ENCODE measurements at places on chromosomes 3 and 15.

DNA sequence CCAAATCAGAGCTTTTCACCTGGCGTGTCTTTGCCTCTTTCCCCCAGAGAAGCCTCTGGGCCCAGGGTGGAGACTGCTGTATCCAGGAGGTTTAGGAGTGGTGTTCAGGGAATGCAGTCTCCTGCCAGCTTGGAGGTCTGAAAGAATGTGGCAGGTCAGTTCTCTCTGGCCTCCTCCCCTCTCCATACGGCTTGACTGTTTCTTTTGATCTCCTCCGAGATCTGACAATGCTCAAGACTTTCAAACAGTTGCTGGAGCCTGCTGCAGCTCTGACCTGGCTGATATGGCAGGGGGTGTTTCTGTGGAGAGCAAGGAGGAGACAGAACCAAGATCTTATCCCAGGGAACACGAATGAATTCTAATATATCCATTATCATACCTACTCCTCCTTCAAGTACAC lies 24.7 kb upstream of the TM4SF4 start:
- no peak for DNase-seq

DNA sequence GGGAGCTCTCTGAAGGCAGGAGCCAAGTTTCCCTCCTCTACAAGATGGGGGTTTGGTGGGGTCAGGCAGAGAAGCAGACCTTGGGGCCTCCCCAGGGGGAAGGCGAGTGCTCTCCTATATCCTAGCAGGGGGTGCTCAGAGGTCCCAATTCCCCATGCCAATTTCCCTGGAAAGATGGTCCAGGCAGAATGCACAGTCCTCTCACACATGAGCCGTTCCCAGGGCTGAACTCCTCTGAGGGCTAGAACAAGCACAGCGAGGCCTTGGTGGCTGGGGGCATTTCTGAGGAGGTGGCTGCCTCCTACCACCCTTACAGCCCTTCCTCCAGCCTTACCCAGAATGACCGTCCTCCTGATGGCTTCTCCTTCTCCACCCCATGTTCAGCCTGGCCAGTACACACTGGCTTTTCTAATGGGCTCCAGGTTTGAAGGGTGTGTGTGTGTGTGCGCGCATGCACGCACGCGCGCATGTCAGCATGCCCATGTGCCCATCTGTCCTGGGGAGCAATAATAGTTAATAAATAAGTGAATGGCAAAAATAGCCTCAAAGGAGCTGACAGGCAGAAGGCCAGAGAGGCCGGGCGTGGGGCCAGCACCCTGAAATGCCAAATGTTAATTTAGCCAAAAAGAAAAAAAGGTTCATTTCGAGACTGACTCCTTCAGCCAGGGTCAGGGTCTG lies 24.4 kb downstream of the ADCY5 start:
- no peak for DNase-seq

DNA sequence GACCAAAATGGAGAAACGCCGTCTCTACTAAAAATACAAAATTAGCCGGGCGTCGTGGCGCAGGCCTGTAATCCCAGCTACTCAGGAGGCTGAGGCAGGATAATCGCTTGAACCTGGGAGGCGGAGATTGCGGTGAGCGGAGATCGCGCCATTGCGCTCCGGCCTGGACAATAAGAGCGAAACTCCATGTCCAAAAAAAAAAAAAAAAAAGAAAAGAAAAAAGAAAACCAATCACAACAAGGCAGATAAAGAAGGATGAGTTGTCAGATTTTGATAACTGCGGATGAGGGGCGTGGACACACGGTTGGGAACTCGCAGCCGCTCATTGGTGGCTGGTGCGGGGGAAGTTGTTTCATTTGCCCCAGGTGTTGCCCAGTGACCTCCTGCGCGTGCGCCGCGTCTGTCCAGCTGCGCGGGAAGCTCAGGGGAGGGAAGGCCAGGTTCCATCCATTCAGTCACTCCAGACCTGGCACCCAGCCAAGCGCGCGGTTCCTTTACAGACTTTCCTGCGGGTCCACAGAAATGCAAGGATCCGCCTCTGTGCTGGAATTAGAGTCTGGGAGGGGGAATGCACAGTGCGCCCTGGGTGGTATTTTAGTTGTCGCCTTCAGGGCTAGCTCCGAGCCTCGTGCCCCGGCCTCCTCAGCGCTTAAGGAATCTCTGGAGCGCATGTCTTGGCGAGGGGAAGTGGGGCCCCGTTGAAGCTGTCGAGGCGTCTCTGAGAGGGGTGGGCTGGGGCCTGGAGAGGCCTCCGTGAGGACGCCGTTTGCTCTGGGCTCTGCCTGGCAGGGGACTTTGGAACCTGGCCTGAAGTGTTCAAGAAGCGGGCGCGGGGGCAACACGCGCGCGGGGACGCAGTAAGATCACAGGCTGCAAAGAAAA lies 708 bp upstream of the GCHFR start:
- no peak for DNase-seq

GRCh38 chr15:57496946-57497869 lies 94.5 kb upstream of the MYZAP start:
- no peak for DNase-seq

- DNase-seq, result no peak
These were observed 184.5 kb upstream of the ATP11B start for GRCh38 chr3:182608832-182609231.

DNA sequence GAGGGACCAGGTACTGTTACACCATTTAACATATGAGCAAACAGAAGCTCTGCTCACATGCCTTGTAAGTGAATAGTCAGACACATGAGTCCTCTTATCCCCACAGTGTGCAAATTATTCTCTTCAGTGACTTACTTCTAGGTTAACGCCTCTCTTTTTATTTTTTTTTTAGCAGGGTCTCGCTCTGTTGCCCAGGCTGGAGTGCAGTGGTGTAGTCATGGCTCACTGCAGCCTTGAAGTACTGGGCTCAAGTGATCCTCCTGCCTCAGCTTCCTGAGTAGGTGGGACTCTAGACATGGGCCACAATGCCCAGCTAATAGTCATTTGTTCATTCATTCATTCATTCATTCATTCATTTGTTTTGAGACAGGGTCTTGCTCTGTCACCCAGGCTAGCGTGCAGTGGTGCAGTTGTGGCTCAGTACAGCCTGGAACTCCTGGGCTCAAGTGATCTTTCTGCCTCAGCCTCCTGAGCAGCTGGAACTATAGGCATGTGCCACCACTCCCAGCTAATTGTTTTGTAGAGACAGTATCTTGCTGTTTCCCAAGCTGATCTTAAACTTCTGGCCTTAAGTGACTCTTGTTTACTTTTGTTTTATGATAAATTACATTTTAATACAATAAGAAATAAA lies 94.7 kb downstream of the LRRC28 start:
- no peak for DNase-seq

- DNase-seq, result no peak
These were observed 9.3 kb downstream of the COLQ start for GRCh38 chr3:15512166-15512565.

DNA sequence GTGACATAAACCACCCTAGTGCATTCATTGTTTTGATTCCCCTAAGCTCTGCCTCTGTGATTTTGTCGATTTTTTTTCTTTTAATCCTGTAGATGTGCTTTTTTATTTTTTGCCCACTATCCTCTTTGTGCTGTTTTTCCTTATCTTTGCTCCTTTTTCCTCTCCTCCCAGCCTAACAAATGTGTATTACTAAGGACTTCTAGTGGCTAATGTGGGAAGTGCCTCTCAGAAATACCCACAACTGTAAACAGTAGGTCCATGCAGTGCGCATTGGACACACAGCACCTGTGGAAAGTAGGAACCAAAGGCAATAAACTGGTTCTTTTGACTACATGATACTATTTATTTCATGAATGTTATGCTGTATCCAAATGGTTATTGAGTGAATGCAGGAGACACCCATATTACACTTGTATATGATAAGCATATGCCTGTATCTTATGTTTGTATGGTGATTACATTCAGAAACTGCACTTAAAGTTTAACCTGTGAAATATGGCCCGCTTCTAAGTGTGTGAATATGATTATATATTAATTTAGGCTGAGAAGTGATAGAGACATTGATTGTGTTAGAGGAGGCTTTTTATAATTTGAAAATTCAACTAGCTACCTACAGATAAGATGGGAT lies 147.8 kb downstream of the PLCL2 start:
- no peak for DNase-seq

- DNase-seq, result no peak
These were observed 6.2 kb downstream of the RPL22L1 start for GRCh38 chr3:170863816-170864215.

- no peak for DNase-seq
These were observed 7.7 kb downstream of the IGDCC4 start for GRCh38 chr15:65414841-65415621.

DNA sequence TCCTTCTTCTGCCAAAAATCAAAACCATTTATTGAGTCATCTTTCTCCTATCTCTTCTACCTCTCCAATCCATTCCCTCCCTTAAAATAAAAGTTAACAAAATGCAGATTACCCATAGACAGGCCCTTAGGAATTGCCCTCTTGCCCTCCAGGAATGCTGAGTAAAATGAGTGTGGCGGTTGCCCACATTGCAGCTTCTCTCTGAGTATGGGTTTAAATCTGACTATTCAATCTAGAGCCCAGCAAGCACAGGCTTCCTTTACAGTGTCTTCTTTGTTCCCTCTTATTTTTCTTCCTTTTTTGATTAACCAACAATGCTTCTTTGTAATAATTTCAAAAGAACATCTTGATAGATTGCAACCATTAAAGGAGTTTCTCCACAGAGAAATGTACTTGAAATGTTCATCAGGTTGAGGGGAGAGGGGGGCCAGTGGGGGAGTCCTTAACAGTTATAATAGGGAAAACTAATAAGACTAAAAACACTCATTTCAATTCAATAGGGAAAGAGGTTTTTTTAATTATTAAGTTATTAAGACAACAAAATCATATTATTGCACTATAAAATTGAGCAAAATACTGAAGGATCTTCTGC lies 135.3 kb upstream of the LMCD1 start:
- no peak for DNase-seq

- DNase-seq, result no peak
These were observed 46.6 kb upstream of the OSBPL11 start for GRCh38 chr3:125641891-125642290.

DNA sequence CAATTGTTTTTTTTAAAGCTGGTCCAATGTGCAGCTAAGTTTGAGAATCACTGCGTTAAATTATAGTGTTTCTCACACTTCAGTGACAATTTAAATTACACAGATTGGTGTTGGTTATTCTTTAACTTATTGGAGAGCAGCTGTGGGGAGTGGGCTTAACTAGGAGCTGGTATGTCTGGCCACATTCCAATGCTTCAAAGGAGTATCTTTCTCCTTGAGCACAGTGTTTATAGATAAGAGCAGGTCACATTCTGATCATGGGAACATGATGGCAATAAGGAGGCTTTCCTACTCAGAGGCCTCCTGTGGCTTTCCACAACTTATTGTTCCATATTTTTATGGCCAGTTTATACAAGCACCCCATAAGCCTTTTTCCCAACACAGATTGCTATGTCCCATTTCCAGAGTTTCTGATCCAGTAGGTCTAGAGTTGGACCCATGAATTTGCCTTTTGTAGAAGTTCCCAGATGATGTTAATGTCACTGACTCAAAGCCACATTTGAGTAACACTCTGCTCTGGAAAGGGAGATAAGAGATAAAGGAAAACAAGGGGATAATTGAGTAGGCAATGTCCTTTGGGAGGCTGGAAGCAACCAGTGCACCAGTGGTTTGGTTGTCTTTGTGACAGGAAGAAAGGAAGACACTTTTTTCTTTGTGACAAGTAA lies 33.0 kb upstream of the PLSCR4 start:
- DNase-seq, result no peak

GRCh38 chr3:119731560-119732343 lies 28.9 kb downstream of the CFAP91 start:
- no peak for DNase-seq

- no peak for DNase-seq
These were observed 30.0 kb downstream of the HMCES start for GRCh38 chr3:129308636-129309035.

GRCh38 chr15:61613729-61614128 lies 384.6 kb upstream of the RORA start:
- no peak for DNase-seq

DNA sequence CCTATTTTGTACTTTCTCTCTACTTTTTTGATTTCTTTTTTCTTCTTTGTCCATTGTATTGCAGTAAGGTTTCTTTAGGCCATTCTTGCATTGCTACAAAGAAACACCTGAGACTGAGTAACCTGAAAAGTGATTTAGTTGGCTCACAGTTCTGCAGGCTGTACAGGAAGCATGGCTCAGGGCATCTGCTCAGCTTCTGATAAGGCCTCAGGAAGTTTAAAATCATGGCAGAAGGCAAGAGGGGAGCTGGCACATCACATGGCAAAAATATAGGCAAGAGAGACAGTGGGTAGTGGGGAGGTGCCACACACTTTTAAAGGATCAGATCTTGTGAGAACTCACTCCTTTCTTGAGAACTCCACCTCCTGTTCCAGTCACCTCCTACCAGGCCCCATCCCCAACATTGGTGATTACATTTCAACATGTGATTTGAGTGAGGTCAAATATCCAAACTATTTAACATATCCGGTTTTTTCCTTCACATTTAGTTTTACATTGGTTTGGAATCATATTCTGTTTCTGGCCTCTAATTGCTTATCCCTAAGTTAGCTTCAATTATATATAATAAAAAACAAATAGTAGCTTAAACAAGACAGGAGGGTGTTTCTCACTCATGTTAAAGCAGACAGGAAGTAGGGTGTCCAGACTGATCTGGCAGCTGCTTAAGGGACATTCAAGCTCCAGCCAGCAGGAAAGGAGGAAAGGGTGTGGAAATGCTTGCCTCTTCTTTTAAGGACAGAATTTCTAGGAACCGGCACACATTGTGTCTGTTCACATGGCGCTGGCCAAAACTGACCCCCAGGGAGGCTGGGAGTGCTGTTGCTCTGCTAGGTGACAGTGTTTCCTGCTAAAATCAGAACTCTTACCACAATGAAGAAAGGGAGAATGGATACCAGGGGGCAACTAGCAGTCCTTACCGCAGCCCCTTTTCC lies 28.8 kb upstream of the SKOR1 start:
- no peak for DNase-seq
